Stimulated activated CD4-positive, alpha-beta T cell treated with anti-CD3 and anti-CD28 coated beads, Interleukin-1b, Interleukin-23, amount 100 ng/mL, for 4 hours (primary cell): ENCODE measurements at places on chromosomes 16 and 17.

DNA sequence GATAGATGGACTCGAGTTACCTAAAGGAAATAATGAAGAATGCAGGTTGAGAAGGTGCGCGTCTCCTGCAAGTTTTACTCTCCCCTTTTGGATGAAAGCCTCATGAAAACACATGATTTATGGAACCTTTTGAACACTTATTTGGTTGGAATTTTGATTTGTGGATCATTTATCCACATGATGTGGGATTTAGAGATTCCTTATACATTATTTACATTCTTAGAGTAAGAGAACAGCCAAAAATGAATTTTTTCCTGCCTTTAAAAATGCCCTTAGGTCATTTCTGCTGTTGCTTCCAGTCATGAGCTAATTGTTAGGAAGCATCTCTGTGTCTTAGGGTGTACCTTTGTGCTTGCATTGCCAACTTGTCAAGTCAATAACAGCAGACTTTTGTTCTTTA, 99.9 kb downstream of the RPTOR start:
- no peak for DNase-seq

- DNase-seq: no peak
These were observed 1.0 kb downstream of the ORAI3 start for GRCh38 chr16:30949650-30950515.

GRCh38 chr17:78517421-78517820, 59.8 kb downstream of the DNAH17 start:
- no peak for DNase-seq

- no peak for DNase-seq
These were observed 36.1 kb upstream of the CAPN15 start for GRCh38 chr16:491220-491919.
